ENCODE measurements at places on chromosomes 1 and 21.

GRCh38 chr1:119327094-119327449, 41.5 kb upstream of the HAO2 start:
- DNase-seq, result no peak

- no peak for DNase-seq
These were observed 65.0 kb upstream of the DISP3 start for GRCh38 chr1:11413986-11414391.

DNA sequence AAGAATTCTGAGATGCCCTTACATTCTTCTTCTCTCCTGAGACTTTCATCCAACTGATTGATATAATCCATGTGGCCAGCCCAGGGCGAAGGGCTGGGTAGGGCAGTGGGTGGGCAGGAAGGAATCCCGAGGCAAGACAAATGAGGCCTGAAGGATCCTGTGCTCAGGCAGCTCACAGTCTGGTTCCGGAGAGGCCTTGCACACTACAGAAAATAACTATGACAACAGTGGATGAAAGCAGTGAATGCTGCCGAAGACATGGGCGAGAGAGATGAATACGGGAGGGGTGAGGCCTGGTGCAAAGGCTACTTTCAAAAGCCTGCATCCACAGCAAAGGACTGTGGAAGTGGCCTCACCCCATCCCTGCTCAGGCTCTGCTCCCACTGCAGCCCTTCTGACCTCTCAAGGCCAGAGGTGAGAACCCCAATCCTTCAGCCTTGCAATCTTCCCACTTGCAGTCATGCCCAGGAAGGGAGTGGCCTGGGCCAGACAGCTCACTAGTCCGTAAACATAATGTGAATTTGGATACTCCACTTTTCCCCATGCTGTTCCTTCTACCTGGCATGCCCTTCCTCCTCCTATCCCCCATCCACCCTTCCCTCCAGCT, 183.7 kb upstream of the EDN2 start:
- no peak for DNase-seq

GRCh38 chr1:9071554-9072235, 2.3 kb upstream of the SLC2A5 start:
- no peak for DNase-seq

DNA sequence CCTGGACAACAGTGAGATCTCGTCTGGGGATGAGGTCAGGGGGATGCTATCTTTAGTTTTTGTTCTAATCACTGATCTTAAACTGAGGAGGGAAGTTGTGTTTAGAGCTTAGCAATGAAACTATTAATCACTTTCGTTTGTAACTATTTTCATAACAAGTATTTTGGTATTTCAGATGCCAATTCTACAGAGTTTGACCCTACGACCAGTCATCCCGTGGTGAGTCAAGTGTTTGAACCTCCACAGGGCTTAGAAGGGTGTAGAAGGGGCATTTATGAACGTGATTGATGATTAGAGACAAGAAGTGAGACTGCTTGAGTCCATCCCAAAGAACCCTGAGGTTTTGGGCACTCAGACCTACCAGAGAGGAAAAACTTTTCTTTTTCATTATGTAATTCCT, 15.6 kb downstream of the SLFNL1 start:
- no peak for DNase-seq

DNA sequence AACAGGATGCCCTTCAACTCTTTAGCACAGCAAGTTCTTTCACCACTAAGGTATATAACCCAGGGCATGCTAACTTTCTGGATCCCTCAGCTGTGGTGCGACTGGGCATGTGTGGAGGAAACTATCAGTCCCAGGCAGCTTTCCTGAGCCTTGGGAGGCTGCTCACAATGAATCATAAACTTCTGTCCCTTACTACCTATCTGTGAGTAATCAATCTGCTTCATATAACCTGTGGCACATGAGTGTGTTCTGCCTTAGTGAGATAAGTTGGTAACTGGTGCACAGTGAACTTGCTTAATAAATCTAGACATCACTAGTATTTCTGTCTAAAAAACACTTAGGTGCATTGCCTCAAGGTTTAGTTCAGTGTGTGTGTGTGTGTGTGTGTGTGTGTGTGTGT, 158.0 kb downstream of the GPATCH2 start:
- DNase-seq, result no peak

DNA sequence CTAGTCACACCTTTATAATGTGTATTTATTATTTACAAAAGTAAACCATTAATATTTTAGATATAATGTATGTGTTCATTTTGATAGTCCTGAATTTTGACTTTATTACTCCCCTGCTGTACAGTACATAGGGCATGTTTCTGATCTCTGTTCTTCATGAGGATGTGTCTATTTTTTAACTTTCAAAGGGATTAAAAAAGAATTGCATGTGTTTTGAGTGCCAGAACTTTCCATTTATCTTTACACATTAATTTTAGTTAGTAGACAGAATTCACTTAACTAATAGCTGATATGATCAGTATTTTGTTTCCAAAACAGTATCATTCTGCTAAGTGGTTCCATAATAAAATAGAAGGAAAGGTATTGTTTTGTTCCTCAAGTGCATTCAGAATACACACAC, 3.1 kb downstream of the PBX1 start:
- DNase-seq, result no peak

- DNase-seq, result no peak
These were observed 218.6 kb downstream of the SLC44A5 start for GRCh38 chr1:75392278-75392677.

GRCh38 chr1:201724039-201724765, 104.8 kb upstream of the IPO9 start:
- DNase-seq, result no peak

- DNase-seq, result no peak
These were observed 46.7 kb downstream of the OLIG1 start for GRCh38 chr21:33116676-33117075.

DNA sequence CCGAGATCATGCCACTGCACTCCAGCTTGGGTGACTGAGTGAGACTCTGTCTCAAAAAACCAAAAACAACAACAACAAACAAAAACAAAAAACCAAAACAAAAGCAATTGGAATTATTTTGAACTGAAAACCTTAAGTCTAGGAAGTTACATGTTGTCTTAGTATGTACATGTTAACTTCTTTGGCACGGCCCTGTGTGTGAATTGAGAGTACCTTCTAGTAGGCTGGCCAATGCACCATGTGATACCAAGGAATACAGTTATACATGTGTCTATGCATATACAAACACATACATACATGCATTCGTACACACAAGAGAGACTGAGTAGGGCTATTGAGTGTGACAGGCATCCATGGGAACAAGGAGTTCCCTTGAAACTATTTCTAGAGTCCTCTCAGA, 18.6 kb downstream of the TPTE start:
- no peak for DNase-seq

DNA sequence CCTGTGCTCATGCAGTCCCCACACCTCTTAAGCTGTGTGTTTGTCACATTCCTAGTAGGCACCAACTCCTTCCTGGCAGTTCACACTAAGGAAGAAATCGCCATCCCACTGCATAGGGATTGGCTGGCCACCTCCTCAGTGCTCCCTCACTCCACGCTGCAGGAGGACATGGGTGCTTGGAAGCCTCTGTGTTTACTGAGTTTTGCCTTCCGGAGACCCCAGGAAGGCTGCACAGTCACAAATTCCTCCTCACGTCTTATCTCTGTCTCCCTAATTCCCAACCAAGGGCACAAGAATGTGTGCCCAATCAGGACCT, 93.8 kb upstream of the GALNT2 start:
- no peak for DNase-seq

- peak; percentile 54 for DNase-seq
These were observed 685 bp downstream of the CRTC2 start for GRCh38 chr1:153957744-153958110.

- no peak for DNase-seq
These were observed 25.0 kb downstream of the RCSD1 start for GRCh38 chr1:167654975-167655575.

DNA sequence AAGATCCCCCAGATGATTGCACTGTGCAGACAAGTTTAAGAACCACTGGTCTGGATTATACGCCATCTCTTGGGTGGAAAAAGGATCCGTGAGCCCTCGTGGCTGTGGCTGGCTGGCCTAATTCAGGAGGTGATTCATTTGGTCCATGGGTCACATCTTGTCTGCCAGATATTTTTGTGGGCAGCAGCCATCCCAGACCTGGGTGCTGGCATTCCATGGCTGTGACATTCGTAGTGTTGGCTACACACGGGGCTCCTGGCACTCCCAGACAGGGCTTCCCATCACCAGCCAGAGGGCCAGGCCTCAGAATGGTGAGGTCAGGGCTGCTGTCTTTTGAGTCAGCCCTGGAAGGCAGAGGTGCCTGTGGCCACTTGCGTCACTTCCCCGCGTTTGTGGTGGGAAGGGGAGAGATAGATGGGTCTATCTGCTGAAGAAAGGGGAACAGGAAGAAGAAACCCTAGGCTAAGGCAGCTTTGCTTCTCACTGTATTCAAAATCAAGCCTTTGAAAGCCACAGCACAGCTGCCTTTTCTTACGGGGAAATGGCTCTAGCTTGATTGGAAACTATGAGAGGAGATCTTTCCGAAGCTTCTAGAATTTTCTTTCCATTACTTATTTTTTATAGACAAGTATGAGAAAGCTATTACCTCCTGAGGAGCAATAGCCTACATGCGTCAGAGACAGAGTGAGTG, 32.4 kb downstream of the EIF2D start:
- DNase-seq, result peak; percentile 20

DNA sequence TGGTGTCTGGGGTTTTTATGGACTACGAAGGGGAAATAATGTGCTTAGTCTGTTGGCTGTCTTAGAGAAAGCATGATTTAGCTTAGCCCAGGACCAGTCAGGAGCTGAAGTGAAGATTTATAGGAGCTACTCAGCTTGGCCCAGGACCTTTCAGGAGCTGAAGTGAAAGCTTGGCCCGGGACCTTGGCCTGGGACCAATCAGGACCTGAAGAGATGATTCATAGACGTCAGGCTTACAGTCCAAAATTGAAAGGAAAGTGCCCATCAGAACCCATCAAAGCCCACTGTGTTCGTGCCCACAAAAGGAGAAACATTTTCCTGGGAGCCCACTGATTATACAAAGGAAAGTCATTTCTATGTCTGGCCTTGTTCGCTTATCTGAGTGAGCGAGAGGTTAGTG, 35.6 kb downstream of the MSTO1 start:
- no peak for DNase-seq

DNA sequence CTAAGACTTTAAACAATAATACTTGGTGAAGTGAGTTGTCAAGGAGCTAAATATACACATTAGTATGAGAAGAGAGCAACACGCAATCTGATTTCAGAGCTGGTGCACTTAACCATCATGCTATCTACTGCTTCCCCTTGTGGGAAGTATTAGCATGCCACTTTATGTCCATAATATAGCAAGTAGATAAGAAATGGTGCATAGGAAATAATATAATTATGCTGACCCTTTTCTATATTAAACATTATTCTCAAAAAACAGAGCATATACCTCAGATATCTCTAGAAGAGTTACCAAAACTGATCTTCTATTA, 63.4 kb downstream of the MAGI3 start:
- DNase-seq, result no peak

GRCh38 chr21:32844653-32845436, 73.3 kb upstream of the PAXBP1 start:
- DNase-seq, result peak; percentile 60

DNA sequence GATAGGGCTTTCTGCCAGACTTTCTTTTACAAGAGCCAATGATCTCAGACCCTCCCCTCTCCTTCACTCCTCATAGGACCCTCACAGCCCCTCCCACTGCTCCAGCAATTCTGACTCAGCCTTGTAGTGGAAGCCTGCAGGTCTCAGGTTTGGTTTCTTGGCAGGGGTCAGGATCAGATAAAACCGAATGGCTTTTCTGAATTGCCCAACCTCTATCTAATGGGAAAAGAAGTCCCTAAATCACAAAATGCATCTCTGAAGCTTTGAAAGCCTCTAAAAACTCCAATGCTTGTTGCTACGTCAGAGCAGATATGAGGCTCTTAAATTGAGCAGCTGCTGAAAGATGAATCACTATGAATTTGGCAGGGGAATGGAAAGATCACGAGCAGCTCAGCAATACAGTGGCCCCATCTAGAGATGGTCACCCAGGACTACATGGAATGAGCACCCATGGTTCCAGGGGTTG, 74.5 kb downstream of the NID1 start:
- no peak for DNase-seq
